ENCODE measurements at places on chromosomes 4 and X.

DNA sequence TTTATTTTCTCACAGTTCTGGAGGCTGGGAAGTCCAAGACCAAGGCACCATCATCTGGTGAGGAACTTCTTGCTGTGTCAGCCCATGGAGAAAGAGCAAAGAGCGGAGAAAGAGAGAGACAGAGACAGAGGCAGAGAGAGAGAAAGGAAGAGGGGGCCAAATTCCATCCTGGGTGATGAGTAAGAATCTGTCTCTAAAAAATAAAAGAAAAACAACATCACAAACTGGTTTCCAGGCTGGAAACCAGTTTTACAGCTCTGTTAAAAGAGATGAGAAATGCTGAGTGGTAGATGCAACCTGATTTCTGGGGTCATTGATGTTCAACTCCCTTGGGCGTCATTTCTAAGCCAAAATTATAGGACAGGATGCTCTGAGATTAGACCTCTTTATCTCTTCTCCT, 72.9 kb downstream of the SHOX start:
- no peak for DNase-seq

DNA sequence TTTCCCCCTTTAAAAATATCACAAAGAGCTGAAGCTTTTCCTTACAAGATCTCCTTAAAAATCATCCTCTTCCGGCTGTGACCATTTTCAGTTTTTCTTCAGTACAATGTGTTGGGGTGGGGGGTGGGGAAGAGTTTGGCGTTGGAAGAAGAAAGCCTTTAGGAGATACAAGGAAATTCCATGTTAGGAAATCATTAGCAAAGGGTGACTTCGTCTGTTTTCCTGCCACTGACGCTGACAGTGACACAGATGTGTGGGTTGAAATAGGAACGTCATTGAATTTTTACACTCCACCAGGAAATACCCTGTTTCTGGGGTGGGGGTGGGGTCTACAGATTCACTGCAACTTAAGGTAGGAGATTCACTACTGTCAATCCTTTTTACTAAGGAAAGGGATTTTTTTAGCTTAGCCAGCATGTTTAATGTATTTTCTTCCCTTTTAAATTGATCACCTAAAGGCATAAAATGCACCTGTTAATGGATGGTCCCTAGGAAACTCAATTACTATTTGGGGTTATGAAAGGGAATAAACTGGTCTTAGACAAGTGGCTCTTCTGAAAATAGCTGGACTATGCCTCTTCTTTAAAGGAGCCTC, 3.9 kb downstream of the MAMLD1 start:
- DNase-seq: no peak

DNA sequence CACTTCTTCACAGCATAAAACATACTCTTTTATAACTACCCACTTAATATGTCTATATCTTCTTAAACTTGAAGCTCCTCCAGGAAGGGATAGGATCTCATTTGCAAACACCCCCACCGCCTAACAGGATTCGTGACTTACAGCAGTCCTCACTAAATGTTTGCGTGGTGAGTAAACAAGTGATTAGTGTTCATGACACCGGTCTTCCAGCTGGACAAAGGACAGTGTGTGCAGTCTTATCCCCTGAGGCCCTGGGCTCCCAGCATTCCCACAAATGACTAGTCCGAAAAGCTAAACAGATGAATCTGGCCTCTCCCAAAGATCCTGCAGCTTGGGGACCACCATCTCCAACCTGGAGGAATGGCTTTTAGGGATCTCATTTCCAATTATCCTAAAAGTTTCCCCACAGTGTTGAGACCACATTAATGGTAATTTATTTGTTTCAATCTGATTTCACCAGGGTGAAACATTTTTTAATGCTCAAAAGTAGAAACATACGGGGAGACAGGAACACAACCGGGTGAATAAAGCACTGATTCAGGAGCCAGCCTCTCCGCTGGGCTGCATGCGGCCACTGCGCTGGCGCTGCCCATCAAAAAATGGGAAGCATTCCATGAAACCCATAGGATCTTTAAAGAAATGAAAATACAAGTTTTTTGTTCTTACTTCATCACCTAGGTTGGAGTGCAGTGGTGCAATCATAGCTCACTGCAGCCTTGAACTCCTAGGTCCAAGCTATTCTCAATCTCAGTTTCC, 69.2 kb downstream of the HADH start:
- no peak for DNase-seq

GRCh38 chr4:17812125-17812524, 1.3 kb downstream of the NCAPG start:
- no peak for DNase-seq

GRCh38 chr4:176660561-176660960, 132.2 kb downstream of the VEGFC start:
- DNase-seq: no peak
